ENCODE measurements at places on chromosomes 16 and 17. TPM values are rescaled to one million over a fixed set of nuclear protein-coding genes. Genes with fewer than 3 reads are reported as not detected.

The MYH13 gene
- polyA plus RNA-seq = 0.45 TPM

The FOXO3B gene
- polyA plus RNA-seq = 3.7 TPM

The NKD1 gene
- 5.9 TPM for polyA plus RNA-seq

The TNFRSF13B gene
- not detected for polyA plus RNA-seq

The MYH2 gene
- polyA plus RNA-seq = 44.8 TPM

The TMEM88 gene
- polyA plus RNA-seq = 22.1 TPM

The COPZ2 gene
- polyA plus RNA-seq = 42.5 TPM

The ARHGDIG gene
- polyA plus RNA-seq = 0.40 TPM

The TBX2 gene
- 7.5 TPM for polyA plus RNA-seq

The ZNF785 gene
- 11.8 TPM for polyA plus RNA-seq

The AGRP gene
- not detected for polyA plus RNA-seq

The UMOD gene
- not detected for polyA plus RNA-seq

The OTOP2 gene
- polyA plus RNA-seq = not detected

The HOXB6 gene
- 3.2 TPM for polyA plus RNA-seq

The TEN1 gene
- polyA plus RNA-seq = 8.5 TPM

The LRRC37A gene
- polyA plus RNA-seq = 3.0 TPM

The NPIPA5 gene
- 1.4 TPM for polyA plus RNA-seq

Measured in muscle of back (tissue), 13 donors.